Left cardiac atrium (tissue), 4 donors: ENCODE measurements at places on chromosomes 3 and 15.

DNA sequence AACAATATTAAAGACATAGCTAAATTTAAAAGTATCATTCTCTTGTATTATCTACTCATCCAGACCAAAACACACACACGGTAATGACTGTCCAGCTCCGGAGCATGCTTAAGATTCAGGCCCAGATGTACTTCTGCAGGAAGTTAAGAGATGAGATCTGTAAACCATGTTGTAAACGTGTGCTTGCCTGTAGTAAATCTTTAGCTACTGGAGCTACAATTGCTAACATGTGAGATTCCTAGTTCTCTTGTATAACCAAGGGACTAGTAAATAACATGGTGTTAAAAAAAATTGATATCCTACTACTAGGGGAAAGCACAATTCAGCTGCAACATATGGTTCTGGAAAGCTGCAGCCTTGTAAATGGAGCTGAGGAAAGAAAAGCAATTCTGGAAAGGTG, 651.7 kb upstream of the CCDC54 start:
- no peak for DNase-seq

DNA sequence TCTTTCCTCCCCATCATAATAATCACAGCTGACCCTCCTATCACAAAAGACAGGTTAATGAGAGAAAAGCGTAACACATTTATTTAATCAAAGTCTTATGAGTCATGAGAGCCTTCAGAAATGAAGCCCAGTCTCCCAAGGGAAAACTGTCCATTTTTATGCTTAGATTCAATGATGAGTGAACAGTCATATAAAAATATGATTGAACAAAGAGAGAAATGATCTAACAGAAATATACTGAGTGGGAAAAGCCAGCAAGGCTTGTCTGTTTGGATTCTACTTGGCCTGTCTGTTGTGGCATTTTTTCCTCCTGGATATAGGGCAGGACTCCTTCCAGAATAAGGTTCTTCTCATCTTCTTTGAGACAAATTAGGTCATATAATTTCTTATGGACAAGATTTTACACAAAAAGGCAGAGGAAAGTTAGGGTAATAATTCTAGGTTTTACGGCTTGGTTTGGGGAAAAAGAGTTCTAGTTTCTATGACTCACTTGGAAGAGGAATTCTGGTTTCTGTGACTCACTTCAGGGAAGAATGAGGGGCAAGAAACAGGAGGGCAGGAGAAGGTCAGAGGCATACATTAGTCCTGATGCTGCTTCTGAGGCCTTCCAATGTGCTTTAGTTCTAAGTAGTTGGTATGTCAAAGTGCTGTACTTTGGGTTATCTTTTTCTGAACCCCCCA, 534.2 kb downstream of the ZIC1 start:
- DNase-seq = no peak

DNA sequence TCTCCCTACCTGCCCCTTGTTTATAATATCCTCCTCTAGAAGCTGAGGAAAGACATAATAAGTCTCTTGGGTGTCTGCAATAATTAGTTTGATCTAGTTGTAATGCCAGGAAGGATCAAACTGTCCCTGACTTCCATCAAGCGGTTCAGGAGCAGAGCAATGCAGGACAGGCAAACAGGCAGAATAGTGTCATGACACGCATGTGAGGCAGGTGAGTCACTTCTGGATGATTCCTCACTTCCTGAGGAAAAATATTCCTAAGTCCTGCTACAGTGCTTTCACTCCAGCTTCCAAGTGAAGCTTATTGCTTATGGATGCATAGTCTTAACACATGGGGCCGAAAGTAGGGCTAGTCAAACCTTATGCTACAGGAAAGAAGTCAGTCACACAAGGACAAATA, 85.8 kb downstream of the GREM1 start:
- no peak for DNase-seq

- no peak for DNase-seq
These were observed 77.3 kb downstream of the APBA2 start for GRCh38 chr15:28962851-28963710.

DNA sequence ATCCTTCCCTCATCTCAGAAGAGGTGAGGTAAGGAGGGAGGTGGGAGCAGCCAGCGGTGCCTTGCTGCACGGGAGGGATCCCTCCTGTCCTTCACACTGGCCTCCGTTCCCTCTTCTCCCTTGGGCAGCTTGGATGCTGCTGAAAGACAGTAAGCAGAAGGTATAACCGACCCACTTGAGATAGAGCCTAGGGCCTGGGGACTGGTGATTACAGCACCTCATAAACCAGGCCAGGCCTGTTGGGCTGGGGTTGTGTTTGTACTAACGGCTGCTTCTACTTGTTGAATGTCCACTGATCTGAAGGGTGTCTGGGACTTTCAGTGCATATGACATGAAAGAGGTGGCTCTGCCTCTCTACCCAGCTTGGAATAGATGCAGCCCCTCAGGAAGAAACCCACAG, 25.0 kb downstream of the SEMA6D start:
- DNase-seq = no peak

DNA sequence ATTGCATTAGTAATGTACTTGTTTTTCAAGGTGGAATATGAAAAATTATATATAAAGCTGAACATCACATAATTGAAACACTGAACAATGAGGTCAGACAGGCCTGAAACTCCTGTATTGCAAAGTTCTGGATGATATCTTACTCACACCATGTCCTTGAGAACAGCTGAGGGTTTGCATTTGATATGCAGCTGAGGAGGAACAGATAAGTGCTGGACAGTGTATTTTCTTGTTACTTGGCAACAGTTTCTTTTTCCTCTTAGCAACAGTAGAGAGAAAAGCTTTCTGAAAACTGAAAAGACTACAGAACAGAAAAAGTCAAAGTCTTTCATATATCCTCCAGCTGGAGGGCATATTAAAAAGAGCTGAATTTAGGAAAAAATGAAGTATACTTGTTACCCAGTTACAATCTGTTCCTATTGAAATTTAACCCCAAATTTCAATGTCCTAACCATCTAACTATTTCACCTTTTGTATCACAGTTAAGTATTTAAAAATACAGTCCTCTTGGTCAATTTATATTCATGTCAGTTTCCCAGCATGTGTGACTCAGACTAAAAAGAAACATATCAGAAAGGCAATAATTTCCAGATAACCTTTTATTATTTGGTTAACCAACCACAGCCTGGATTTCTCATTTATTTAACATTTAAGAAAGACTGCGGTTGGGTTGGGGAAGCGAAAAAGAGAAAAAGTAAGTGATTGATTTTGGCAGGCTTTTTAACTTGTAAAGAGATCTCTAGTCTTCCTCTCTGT, 733.0 kb upstream of the DPPA4 start:
- no peak for DNase-seq

- DNase-seq = no peak
These were observed 26.9 kb upstream of the ATOSA start for GRCh38 chr15:52706091-52706490.
